SHP77 treated with DMSO at 0.1 percent for 48 hours (cell line): ENCODE measurements at places on chromosomes 7 and 10.

GRCh38 chr7:144818511-144818910 lies 17.3 kb downstream of the TPK1 start:
- DNase-seq = no peak

GRCh38 chr10:13338390-13339110 lies 9.5 kb downstream of the SEPHS1 start:
- DNase-seq = no peak

DNA sequence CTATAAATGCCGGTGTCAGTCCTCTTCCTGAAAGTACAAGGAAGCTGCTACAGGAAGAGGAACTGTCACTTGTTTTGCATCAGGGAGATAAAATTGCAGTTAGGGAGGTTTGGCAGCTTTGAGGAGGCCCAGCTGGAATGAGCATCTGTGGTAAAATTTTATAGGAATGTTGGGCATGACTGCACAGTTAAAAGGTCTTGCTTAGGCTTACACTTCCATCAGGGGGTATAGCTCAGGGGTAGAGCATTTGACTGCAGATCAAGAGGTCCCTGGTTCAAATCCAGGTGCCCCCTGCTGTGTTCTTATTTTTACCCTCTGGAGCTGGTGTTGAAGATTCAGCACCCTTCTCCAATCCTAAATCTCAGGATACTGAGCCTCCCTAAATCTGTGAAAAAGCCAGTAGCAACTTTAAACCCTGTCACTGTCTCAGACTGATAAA lies 65.9 kb downstream of the ZNF467 start:
- DNase-seq = no peak

DNA sequence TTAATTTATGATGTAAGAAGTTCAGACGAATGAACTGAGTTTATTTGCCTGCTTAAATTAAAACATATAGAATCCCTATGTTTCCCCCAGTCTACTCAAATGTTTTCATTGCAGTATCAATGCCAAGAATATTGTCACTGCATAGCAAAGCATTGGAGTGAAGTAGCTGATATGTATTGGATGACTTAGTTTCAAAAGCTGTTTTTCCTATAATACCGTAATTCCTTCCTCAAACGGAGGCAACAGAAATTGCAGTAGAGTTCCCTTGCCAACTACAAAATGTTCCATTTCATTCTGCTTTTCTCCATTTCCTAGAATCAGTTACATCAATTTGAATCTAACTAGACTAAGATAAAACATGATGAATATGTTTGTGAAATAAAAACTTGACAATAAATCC lies 174.1 kb downstream of the CNTNAP2 start:
- DNase-seq = no peak

DNA sequence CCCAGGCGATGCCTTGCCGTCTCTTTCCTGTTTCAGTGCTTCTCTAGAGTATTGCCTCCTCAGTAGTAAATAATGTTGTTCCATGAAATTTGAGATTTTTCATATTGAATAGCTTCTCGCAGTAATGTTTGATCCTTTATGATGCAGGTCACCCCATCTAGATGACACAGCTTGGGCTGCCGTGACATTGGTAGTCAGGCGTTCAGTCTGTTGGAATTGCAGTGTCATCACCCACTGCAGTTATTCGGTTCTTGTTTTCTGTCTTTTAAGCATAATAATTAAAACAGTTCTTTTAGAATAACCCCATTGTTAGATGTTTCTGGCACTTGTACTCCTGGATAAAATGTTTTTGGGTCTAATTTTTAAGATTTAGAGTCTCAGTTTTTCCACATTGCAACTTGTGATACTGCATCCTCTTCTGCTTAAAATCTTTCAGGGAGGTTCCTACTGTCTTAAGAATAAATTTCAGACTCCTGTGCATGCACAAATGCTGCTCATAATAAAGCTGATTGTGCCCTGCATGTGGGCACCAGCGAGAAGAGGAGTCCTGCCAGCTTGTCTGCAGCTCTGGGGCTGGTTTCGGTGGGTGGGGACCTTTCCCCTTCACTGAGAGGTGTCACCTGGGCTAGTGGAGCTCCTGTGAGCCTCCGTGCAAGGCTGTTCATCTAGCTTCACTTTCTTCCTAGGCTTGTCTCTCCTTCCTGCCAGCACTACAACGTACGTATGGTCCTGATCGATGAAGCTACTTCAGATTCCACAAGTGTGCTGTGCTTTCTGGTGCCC lies 44.8 kb downstream of the SDK1 start:
- no peak for DNase-seq
